ENCODE measurements at places on chromosomes 2 and 18. TPM values are rescaled to one million over a fixed set of nuclear protein-coding genes. Genes with fewer than 3 reads are reported as not detected.

GKN1 gene
- not detected for total RNA-seq

- no peak for DNase-seq
These were observed 30.3 kb downstream of the PAX3 start for GRCh38 chr2:222268311-222268990.

DNA sequence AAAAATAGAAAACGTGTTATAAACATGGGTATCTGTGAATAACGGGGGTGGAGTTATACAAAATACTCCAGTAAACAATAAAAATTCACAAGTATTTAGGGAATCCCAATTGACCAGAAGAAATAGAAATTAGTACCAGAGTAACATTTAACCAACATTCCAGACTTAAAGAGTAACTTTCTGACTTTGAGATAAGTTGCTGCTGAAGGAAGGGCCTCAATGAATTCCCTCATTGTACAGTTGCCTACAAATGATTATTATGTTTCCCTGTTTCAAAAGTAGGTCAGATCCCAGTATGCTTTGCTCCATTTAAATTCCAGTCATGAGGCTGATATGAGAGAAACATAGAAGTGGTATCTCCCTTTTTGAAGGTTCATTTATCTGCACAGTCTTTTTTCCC, 88.3 kb upstream of the KCNH7 start:
- DNase-seq = no peak

- DNase-seq = no peak
These were observed 25.9 kb downstream of the ENOSF1 start for GRCh38 chr18:686339-687111.

- no peak for DNase-seq
These were observed 195.4 kb upstream of the ARL4C start for GRCh38 chr2:234691968-234692955.

CARF gene
- 25.6 TPM for total RNA-seq

RASGRP3 gene
- 22.1 TPM for total RNA-seq

DNA sequence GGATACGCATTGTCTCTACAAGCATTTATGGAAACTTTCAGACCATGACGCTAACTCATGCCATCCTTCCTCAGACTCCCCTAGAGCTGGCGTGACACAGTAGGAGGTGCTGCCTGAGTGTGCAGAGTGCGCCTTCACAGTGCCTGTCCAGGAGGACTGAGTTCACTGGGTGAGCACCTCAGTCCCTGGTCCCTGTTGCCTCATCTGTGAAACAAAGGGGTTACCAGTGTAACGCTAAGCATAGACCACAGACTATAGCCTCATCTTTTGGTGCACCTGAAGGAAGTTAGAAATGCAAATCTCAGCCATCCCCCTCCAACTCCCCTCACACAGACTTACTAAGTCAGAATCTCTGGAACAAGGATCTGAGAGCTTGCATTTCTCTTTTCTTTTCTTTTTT, 142.8 kb downstream of the TMEM17 start:
- DNase-seq = no peak

DNA sequence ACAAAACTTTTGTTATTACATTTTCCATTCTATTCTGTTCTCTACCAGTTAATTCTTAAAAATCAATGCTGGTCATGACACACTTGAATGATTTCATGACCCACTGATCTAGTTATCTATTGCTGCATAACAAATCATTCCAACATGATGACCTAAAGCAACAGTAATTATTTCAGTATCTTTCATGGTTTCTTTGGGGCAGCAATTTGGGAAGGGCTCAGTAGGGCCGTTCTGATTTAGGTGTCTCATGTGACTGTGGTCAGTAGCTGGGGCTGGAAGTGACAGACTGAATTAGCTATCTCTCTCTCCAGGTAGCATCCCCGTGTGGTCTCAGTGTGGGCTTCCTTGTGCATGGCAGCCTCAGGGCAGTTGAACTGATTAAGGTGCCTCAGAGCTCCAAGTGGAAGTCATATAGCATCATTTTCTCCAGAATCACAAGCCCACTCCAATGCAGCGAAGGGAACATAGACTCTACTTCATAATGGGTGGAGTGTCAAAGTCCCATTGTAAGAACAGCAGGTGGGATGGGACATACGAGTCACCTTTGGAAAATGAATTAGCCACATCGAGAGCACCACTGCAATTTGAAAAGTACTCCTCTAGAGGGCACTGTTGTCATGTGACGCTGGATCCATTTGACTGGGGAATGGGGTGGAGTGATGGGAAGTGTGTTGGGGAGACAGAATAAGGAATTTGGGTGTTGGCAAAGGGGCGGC, 39.1 kb upstream of the FAM136A start:
- DNase-seq = no peak
